ENCODE measurements at places on chromosomes 3 and 15.

- DNase-seq, result no peak
These were observed 11.4 kb downstream of the MSL2 start for GRCh38 chr3:136184703-136185102.

DNA sequence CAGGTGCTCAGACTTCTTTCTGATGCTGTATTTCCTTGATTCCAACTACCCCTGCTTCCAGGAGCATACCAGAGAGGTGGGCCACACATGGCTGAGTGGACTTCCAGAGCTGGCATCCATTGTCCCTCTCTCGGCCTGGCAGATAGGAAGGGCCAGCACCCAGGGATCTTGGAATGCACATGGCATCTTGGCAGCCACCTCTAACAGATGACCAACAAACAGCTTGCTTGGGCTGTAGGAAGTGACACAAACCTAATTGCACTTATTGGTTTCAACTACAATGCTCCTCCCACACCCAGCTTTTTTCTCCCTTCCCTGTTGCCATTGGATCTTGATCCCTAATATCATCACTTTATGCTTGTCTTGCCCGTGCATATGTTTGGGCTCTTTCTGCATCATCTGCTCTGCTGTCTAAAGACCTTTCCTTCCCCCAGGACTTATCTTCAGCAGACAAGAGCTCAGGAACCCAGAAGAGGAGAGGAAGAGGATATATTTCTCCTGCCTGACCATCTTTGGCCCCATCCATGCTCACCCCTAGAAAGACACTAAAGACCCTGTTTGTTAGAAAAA is 294.6 kb downstream of the NTRK3 start:
- DNase-seq, result no peak

DNA sequence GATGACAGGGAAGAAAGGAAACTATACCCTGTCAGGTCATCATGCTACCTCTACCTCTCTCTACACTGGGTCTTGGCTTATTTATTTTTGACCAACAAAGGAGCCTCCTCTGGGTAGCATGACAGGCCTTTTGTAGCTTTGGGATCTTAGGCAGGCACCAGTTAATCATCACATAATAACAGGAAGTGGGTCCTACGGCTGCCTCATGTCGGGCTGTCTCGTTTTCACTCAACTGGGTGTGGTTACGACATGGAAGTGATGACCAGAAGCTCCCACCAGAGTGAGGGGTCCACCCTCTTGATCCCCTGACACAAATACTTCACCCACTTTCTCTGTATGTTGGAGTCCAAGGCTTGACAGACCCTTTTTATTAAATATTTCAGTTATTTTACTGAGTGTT is 105.3 kb downstream of the CD47 start:
- peak; percentile 51 for DNase-seq

GRCh38 chr15:39878406-39878785 is 41.7 kb downstream of the GPR176 start:
- no peak for DNase-seq

DNA sequence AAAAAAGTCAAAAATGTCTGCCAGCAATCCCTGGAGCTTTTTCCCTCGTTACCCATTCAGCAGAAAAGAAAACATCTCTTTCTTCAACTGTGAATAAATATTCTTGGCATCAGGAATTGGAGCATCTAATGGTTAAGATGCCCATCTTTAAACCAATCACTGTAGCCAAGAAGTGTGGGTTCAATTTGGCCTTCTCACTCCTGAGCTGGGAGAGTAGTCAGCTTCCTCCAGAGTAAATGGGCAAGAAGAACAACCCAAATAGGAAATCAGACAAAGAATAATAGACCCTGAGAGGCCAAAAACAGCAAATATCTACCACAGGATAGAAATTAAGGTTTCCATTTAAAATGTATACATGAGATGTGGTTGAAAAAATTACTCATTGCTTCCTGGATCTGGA is 508.0 kb upstream of the MDFIC2 start:
- DNase-seq, result no peak

DNA sequence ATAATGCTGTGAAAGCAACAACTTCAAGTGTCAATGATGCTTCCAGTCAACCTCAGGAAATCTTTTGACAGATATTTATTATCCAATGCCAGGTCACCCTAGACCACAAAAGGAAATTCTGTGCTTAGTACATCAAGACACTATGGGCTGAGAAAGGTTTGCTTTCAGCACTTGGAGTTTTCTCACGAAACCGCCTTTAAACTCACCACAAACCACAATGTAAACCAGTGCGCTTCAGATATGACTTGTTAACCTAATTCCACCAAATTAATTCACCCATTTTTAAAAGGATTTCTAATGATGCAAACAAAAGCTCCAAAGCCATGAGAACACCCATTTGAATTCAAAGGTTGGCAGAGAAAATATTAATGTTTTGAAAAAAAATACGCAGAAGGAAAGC is 292.9 kb upstream of the NR2F2 start:
- DNase-seq, result peak; percentile 5

Data from activated naive CD8-positive, alpha-beta T cell treated with anti-CD3 and anti-CD28 coated beads for 36 hours (primary cell).